Small intestine (tissue), 16 donors: ENCODE measurements at places on chromosomes 7 and 10.

DNA sequence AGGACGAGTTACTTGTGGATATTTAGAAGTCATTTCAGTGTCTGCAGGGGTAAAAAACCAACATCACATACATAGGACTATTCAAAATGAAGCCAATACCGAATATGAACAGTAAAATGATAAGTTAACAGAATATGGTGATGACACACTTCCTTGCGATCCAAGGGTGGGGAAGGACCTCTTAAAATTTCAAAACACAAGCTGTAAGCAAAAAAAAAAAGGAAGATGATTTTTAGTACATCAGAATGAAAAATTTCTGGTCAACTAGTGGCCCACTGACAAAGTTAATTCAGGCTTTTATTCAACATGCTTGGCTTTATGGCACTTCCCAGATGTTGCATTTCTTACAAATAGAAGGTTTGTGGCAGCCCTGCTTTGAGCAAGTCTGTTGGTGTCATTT is 19.0 kb upstream of the GALNTL5 start:
- no peak for DNase-seq

DNA sequence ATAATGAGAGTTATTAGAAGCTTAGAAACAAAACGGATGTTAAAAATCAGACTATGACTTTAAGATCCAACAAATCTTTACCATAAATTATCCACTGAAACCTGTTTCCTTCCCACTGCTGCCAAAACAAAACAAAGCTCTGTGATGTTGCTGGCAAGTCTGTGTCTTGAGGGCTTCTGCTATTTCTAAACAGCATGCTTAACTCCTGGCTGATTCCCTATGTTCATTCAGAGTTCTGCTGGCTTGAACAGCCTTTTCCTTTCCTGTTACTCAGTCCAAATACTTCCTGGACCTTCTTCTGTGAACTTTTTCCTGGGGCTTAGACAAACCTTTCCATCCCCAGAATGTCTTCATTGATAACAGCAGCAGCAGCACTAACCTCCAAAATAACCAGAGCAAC is 448.1 kb downstream of the SORCS1 start:
- DNase-seq, result no peak

- DNase-seq, result no peak
Measured at GRCh38 chr7:84083846-84084245, 110.7 kb downstream of the SEMA3A start.

DNA sequence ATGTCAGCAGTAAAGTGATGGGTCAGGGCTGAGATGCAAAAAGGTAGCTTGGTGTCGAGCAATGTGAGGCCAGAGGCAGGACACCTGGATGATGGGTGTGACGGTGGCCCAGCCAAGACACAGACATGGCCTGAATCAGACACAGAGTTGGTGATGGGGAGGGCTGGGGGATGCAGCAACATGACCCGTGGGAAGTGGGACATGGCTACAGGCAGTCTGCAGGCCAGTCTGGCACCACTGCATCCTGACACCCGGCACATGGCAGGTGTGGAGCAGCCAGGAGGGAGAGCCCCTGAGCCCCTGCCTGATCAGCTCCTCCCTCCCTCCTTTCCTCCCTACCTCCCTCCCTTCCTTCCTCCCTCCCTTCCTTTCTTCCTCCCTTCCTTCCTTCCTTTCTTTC is 114.8 kb upstream of the WDR11 start:
- no peak for DNase-seq

DNA sequence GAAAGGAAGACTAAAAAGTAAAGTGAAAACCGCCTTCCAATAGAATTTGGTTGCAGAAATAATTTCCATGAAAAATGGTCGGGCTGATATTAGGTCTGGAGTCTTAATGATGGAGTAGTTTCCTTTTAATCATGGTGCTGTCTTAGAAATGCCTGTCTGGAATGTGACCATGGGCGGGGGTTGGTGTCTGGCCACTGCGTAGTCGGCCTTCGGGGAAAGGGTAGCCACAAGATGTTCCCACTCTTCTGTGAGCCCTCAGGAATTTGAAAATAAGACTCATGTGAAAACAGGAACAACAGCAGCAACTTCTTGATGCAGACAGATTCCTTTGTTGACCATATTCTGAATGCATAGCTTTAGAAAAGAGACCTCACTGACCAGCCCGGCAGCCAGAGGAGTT is 176.8 kb downstream of the KIAA1217 start:
- DNase-seq, result no peak

GRCh38 chr10:47444047-47444446 is 39.9 kb downstream of the ANXA8 start:
- DNase-seq, result no peak

GRCh38 chr10:116324227-116324950 is at the start of gene CCDC172:
TSS of gene CCDC172 (plus strand) at chr10:116324448. CDS start at chr10:116325012, 564 bp downstream.
- DNase-seq, result no peak

DNA sequence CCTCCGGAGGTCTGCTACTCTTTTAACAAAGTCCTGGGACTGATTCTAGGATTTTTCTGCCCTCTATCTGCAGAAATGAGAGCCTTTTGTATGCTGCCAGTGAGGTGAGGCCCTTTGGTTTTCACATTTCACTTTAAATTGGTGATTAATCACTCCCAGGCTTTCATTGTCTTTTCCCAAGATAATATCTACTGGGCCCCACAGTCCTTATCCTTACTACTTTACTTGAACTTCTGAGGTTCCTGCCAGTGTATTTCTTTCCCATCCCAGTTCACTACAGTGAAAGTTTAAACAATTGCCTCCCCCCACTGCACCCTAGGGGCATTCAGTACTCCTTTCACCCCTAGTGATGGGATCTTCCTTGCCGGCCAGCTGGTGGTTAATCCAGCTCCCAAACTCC is 127.4 kb upstream of the INHBA start:
- DNase-seq, result no peak

DNA sequence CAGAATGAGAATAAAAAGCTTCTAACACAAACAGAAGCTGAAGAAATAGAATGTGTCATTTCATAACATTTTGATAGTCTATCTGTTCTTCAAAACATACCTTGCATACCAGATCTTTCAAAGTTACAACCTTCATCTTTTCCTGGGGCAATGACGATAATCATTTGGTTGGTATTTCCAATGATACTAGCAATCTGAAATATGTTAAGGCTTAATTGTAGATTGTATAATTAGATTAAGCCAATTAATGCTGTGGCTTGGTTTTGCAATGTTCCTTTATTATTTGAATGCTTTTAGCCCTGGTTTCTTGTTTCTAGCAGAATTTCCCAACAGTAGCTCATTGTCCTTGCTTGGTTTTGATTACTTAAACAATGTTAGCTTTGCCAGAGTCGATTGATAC is 84.6 kb downstream of the CABCOCO1 start:
- no peak for DNase-seq

GRCh38 chr7:2948749-2949148 is 94.9 kb downstream of the CARD11 start:
- no peak for DNase-seq

- DNase-seq, result no peak
Measured at GRCh38 chr10:11386044-11386443, 225.4 kb downstream of the USP6NL start.

DNA sequence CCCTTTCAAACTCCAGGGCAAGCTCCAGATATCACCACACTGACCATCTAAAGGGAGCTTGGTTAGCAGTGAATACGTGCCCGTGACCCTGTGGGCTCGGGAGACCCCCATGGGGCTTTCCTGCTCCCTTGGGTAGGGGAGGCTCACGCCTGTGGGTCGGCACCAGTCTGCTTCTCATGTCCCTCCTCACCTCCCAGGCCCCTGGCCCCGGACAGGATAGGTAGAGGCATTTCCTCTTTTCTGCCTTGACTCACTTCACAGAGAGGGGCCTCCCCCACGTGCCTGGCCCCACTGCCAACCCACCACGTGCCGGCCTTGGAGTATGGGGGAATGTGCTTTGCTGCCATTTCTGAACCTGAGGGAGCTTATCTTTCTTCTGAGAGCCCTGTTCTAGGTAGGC is 131.3 kb upstream of the FAM20C start:
- DNase-seq, result no peak

DNA sequence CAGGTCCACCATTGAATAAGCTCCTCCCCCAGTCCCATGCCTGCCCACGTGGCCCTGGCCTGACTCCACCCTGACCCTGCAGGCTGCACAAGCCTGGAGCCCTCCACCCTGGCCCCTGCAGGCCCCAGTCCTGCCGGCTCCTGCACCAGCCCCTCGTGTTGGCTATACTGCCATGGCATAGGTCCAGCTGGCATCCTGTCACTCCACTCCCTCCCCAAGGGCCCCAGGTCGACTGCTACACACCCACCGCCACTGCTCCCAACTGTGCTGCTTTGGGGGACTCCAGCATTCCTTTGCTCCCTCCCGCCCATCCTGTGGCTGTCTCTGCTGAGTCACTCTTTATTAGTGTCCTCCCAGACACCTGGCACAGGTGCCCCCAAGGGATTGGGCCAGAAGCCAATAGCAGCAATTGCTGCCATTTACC is 32.4 kb upstream of the HSPA12A start:
- DNase-seq, result no peak

DNA sequence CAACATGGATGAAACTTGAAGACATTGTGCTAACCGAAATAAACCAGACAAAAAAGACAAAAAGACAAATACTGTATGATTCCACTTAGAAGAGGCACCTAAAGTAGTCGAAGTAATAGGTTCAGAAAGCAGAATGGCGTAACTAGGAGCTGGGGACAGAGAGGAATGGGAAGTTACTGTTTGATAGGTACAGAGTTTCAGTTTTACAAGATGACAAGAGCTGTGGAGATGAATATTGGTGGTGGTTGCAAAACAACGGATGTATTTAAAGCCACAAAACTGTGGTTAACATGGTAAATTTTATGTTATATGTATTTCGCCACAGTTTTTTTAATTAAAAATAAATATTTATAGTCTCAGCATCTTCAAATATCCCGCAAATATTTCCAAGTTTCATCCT is 64.1 kb upstream of the DIP2C start:
- no peak for DNase-seq

GRCh38 chr7:45066409-45066808 is 22.4 kb downstream of the NACAD start:
- DNase-seq, result no peak

- DNase-seq, result no peak
Measured at GRCh38 chr10:121904888-121905287, 22.9 kb downstream of the ATE1 start.

- DNase-seq, result no peak
Measured at GRCh38 chr7:135151533-135151932, 3.7 kb downstream of the TMEM140 start.

- no peak for DNase-seq
Measured at GRCh38 chr10:112819231-112819630, 130.8 kb upstream of the TCF7L2 start.
